ENCODE measurements at places on chromosomes 16 and 17.

- DNase-seq, result no peak
These were observed 81.6 kb upstream of the HS3ST2 start for GRCh38 chr16:22732400-22732799.

- DNase-seq, result no peak
These were observed 17.0 kb upstream of the ABCA10 start for GRCh38 chr17:69245617-69246016.

- no peak for DNase-seq
These were observed 128.0 kb upstream of the PLCG2 start for GRCh38 chr16:81650982-81651562.

GRCh38 chr16:88967830-88968588 is 9.0 kb downstream of the CBFA2T3 start:
- DNase-seq, result no peak

- no peak for DNase-seq
These were observed 1.5 kb downstream of the RRAD start for GRCh38 chr16:66923866-66924265.

DNA sequence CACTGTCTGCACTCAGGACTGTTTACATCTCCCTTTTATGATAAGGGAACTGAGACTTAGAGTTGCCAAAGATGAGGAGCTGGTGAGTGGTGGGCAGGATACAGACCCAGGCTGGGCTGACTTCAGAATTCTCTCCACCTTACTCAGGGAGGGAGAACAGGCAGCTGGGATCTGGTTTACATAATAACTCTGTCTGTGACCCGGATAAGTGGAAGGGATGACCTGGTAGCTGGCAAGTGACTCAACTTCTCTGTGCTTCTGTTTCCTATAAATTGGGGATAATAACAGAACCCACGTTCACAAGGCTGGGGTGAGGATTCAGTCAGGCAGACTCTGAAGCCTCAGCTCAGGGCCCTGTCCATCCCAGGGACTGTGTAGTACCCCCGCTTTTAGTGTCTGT is 2.6 kb downstream of the SNX20 start:
- no peak for DNase-seq
